ENCODE measurements at places on chromosomes 1 and 21. TPM values are rescaled to one million over a fixed set of nuclear protein-coding genes. Genes with fewer than 3 reads are reported as not detected.

DNA sequence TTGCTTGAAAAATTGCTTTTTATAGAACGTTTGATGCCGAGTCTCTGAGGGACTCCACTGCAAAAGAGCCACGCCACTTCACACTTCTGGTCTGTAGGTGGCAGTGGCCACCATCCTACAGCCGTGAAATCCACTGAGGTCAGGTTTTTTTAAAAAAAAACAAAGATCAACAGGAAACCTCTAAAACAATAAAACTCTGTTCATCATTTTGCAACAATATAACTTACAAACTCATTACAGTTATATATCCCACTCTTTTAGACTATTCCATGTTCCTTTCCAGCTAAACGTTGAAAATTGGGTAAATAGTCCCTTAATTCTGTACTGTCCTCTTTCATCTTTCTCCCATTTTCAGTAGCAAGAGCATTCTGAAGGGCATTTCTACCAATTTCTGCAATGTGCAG lies 64.6 kb upstream of the FMN2 start:
- DNase-seq: no peak

DNA sequence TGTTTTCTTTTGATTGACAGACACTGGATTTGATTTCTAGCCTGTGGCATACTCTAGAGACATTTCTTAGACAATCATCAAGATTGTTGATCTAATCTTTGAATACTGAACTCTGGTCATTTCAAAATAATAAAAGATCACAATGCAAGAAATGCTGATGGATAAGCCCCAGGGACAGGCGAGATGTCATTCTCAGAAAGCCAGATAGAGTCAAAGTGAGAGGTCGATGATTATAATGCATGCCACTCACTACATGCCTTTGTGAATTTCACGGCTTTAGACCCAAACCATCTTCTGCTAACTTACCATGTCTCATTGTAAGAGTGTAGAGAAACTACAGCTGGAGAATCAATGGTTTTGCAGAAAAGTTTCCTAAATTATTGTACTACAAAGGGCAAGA lies 257.1 kb downstream of the DYRK1A start:
- DNase-seq: no peak

DNA sequence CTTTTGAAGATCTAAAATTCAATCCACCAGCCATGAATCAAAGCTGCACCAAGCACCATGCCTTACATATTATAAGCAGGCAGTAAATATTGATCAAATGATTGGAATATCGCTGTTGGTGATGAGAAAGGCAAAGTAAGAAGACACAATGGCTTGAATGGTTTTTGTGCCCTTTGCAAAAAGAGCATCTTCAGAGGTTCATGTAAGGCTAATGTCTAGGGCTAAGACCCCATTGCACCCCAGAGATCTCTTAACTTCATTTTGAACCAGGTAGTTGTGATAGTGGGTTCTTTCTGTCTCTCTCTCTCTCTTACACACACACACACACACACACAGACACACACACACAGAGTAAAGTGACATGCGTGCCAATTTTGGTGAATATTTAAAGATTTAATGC lies 12.0 kb downstream of the PROX1 start:
- no peak for DNase-seq

DNA sequence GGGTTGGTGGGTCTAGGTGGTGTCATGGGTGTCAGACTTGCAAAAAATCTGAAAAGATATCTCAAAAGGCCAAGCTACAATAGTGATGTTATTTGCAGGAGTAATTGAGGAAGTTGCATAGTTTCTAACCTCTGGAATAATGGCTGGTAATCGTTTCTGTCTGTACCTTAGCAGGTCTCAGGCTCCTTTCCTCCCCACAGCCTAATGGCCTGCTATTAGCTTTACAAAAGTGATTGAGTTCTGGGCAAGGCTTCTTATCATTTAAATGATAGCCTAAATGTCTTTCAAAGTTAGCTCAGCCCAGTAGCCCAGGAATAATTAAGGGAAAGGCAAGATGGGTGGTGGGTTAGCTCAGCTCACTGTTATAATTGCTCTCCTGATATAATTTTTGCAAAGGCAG lies 37.7 kb upstream of the IGSF5 start:
- no peak for DNase-seq

GRCh38 chr1:11602424-11602823 lies 51.8 kb downstream of the FBXO2 start:
- DNase-seq: no peak

Gene RGS16
- 1.5 TPM for total RNA-seq

Gene SLC22A15
- 2.0 TPM for total RNA-seq

DNA sequence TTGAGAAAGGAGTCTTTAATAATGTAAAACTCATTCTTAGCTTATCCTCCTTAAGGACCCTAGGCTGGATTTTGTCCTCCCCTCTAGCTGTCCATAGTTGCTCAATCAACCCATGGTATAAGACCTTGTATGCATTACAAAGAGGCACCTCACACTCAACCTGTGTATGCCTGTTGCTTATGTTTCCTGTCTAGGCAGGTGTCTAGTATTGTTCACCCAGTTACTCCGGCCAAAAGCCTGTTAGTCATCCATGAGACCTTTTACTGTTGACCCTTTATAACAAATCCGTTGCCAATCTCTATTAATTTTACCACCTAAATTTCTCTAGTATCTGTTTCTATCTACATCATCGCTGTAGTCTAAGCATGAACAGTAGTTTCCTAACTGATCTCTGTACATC lies 3.7 kb downstream of the LYPLAL1 start:
- DNase-seq: peak; percentile 47

DNA sequence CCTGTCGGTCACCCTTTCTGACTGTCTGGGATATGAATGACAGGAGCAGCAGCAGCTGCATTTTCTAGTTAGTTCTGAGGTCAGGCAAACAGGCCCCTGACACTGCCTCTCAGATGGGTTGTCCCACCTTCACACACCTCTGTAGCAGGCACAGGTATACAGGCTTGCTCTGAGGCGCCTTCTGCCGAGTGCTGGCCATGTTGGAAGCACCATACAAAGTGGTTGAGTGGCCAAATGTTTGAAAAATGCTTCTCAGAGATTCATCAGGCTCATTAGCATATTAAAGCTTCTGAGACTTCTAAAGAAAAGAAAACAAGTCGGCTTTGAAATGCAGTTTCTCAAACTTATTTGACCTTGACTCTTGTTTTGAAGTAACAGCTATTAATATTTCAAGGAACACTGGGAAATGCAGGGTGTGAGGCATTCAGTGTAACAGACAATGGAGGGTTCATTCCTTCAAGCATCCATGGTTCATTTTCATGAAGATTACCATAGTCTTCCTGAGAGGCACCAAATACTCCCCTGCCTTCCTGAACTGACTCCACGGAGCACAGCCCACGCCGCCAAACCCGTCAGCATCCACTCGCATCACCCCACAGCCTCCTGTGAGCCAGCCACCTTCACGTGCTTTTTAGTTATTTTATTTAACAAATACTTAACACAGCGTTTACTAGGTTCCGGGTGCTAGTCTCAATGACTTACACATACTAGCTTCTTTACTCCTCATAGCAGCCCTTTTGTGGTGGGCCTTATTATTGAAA lies 81.8 kb downstream of the KCNN3 start:
- DNase-seq: no peak

DNA sequence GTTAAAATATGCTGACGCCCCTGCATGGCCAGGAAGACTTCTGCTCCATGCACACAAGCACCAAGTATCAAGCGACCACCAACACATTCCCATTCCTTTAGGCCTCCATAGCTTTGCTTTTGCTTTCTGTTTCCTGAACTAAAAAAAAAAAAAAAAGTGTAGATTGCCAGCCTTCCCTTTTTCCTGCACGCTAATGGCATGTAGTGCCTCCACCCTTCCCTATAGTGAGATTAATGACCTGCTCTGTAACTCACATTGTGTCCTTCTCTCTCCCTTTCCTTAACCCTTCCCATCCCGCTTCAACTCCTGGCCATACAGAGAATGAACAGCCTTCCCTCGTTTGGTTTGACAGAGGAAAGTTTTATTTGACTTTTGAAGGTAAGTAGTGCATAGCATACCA lies 57.1 kb upstream of the DYNLT5 start:
- no peak for DNase-seq

DNA sequence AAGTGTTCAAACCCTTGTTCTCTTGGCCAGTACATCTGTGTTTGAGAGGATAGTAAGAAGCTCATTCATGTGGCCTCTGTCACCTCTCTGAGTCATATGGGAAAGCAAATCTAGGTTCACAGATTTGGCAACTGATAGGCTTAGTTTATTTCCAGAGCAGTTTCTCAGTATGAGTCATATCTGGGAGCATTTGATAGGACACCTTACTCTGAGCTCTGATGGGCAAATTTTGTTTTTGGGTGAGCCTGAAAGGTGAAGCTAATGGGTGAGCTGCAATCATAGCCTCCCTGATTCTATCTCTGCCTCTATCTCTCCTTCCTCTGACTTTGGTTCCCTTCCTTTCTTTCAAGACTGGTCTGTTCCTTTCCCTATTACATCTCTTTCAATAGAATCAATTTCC lies 134.4 kb downstream of the S1PR1 start:
- no peak for DNase-seq

DNA sequence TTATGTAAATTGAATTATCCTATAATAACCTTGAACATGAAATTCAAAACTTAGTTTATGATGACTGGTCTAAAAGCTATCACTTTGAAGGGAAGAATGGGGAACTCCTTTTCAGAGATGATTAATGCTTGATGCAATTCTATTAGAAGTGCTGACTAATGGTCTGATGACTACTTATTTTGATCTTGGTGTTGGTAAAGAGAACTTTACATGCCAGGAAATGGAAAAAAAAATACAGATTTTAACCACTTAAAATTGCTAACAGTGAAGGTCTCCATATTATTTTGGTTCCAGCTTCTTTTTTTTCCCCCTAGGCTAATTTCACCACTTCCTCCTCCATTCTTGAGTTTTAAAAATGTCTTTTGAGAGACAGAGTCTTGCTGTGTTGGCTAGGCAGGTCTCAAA lies 22.9 kb downstream of the S1PR1 start:
- no peak for DNase-seq

- no peak for DNase-seq
Observed at GRCh38 chr1:172948457-172948856, 102.3 kb downstream of the TNFSF18 start.

- DNase-seq: no peak
Observed at GRCh38 chr1:40438391-40439015, 11.8 kb upstream of the ZFP69B start.

Gene NOTCH2
- 231 TPM for total RNA-seq

DNA sequence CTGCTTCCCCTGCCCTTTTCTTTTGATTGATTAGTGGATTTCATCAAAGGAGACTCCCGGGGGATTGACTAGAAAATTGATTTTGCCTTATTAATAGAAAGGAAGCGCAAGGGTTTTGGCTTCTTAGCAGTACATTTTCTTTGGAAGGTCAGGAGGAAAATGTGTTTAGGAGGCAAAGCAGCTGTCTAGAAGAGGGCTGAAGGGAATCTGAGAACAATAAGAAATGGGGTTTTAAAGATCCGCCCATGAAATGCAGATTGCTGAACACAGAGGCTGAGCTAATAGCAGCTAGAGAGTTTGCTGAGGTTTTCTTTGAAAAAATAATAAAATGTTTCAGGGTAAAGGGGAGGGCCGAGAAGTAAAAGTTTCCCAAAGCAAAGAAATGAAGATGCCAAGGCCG lies 4.9 kb downstream of the SERTAD4 start:
- DNase-seq: no peak

Gene PRAMEF15
- not detected for total RNA-seq

Gene NUDT17
- total RNA-seq: 3.5 TPM

Gene PROX1
- 6.2 TPM for total RNA-seq

GRCh38 chr1:88983791-88984559 lies 8.5 kb downstream of the KYAT3 start:
- no peak for DNase-seq

DNA sequence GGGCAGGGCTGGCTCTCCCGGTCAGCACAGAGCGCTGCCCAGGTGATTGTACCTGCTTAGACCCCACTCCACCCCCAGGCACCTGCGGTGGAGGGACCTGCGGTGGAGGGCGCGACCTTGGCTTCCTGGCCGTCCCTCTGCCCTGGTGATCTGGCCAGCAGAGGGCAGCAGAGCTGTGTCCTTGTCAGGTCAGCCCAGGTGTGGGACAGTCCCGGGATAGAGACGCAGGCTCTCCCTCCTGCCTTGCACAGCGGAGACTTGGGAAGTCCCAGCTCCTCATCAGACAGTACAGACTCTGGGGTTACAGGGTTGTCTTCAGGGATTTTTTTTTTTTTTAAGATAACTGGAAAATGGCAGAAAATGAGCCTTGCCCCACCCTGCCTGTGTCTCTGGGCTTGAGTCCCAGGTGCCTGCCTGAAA lies 10.0 kb downstream of the SLX9 start:
- DNase-seq: peak; percentile 84

GRCh38 chr21:25107708-25108107 lies 499.6 kb downstream of the MRPL39 start:
- DNase-seq: no peak

Gene ZBTB8B
- 0.18 TPM for total RNA-seq

DNA sequence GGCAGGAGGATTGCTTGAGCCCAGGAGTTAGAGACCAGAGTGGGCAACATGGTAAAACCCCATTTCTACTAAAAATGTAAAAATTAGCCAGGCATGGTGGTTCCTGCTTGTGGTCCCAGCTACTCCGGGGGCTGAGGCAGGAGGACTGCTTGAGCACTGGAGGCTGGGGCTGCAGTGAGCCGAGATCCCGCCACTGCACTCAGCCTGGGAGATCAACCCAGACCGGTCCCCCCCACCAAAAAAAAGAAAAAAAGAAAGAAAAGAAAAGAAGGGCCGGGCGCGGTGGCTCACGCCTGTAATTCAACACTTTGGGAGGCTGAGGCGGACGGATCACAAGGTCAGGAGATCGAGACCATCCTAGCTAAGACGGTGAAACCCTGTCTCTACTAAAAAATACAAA lies 1.8 kb upstream of the GMEB1 start:
- DNase-seq: no peak

Gene PTPN22
- 1.1 TPM for total RNA-seq

Measured in prostate gland (tissue), 2 donors.